ENCODE measurements at places on chromosomes 4 and X.

DNA sequence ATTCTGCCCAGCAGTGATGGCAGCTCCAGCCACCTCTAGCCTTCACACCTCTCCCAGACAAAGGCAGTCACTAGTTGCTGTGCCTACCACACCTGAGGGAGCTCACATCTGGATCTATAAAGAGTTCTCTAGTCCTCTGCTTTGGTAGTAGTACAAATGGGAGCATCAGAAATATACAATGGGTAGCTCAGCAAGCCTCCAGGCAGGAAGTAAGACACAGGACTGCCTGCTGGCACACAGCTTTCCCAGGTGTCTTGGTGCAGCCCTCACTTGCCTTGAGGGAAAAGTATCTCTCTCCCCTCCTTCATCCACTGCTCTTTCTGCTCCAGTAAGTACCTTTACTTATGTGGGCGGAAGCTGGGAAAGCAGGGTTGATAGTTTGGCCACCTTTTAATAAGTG is 212.9 kb upstream of the SLC7A11 start:
- no peak for DNase-seq

DNA sequence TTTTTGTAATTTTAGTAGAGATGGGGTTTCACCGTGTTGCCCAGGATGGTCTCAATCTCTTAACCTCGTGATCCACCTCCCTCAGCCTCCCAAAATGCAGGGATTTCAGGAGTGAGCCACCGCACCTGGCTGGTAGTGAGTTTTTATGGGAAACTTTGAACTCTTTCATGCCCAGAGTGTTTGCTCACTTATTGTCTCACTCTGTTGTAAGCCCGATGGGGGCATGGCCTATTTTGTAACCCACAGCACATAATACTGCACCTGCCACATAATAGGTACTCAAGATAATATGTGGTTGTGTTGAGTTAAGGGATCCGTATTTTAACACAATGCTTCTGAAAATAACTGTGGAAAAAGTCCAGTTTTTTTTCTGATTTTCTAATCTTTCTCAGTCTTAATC is 109.6 kb upstream of the GIMD1 start:
- no peak for DNase-seq

DNA sequence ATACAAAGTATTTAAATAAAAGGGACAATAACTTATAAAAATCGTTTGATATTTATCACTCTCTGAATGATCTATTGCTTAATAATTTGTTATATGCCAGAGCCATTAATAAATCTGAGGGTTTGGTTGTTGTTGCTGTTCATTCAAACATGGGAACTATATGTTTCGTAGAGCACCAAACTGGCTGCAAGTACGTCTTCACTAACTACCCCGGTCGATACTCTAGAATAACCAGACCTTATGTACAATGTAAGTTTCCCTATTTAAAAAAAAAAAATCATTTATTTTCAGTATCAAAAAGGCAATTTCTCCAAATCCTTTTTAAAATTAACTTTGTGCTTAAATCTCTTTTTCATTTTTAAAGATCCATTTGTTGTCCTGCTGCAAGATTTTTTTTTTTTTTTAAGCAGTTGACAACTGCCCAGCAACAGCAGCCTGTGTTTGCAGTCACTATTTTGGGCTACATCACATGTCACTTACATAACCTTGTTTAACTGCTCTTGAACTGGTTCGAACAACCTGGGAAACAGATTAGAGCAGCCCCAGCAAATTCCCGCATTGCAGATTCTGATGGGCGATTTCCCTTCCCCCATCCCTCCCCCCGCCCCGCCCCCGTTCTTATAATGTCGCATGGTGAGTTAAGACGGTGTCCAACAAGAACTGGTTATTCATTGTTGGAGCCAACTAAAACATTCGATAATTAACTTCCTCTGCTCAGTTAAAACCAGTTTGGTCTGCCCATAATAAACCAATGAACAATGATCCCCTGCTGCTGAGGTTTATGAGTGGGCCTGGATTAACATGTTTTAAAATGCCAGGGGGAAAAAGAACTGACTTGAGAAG is 238.9 kb downstream of the NR3C2 start:
- no peak for DNase-seq

DNA sequence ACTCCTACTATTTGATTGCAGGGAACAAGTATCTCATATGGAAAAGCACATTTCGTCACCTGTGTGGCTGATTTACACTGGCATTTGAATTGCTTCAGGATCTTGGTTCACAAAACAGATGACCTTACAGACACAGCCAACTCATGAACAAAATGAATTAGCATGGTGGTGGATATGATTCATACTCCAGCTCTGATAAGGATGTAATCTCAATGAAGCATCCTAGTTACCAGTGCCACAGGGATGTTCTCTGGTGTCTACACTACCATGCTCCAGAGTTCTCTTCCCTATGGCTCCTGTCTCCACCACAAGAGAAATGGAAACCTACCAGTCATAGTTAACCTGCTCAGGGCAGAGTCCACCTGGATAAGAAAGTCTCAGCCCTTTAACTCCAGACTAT is 40.7 kb downstream of the TEC start:
- no peak for DNase-seq

GRCh38 chr4:131566026-131566425 is 1583.1 kb upstream of the PCDH10 start:
- no peak for DNase-seq

DNA sequence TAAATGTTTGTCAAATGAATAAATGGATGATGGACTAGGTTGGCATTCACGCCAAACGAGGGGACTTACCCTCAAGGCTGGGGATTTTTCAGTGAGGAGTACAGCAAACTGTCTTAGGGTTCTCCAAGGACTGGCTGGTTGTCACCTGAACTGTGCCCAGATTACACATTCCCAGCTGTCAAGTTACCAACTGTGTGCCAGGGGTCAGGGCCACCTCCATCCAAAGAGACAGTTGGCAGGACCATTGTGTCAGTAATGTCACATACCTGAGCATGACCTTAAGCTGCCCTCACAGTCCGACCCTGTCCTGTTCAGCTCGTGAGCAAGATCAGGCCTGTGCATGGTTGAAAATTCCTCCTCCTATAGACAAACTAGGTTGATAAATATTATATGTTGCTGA is 116.7 kb downstream of the MID1IP1 start:
- no peak for DNase-seq

DNA sequence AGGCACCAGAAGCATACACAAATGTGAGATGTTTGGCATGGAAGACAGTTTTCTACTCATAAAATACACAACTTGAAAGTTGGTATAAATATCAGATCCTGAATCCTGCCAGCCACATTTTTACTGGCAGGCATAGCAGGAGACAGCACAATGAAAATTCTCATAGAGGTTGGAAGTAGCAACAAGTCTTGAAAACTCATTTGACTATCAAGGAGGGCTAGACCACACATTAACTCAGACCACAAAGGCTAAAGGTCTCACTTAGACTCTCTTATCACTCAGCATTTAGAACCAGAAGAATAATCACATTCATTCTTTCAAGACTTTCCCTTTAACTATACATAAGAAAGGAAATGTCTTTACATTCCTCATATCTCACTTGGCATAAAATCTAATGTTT is 56.5 kb downstream of the SORBS2 start:
- DNase-seq: no peak

DNA sequence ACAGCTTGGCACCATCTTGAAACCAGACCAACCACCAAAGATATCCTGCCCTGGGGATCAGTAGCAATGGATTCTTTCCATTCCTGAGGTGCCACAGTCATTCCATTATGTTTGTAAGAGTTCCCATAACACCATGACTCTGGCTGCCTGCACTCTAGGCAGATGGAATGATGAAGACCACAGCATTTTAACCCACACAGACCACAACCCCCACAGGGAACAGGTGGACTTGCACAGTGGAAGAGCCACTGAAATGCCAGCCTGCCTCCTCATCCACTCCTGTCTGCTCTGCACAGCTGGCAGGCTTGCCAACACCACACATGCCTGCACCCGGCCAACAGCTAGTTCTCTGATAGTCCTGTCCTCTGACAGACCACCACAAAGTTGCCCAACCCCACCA is 2362.2 kb upstream of the AGA start:
- DNase-seq: no peak

GRCh38 chr4:10083861-10084641 is 32.5 kb downstream of the WDR1 start:
- DNase-seq: no peak

- DNase-seq: no peak
Observed at GRCh38 chr4:148182230-148182911, 259.8 kb downstream of the NR3C2 start.

DNA sequence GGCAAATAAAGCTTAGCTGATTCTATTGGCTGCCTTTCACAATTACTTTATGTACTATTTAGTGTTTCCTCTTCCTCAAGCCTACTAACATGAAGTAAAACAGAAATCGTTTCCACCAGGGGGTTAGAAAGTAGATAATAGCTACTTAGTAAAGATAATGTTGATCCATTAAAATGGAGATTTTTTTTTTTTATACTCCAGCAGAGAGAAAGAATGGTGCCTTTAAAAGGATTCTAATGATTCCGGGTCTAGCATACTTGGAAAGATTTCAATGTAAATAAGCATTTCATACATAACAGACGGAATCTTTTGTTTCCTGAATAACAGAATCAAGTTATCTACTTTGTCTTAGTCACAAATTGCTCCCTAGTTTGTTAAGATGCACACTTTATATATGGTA is 37.1 kb downstream of the GK start:
- no peak for DNase-seq

GRCh38 chr4:53175640-53176039 is 190.2 kb downstream of the SCFD2 start:
- no peak for DNase-seq

GRCh38 chrX:54064564-54064963 is 20.3 kb upstream of the PHF8 start:
- no peak for DNase-seq

DNA sequence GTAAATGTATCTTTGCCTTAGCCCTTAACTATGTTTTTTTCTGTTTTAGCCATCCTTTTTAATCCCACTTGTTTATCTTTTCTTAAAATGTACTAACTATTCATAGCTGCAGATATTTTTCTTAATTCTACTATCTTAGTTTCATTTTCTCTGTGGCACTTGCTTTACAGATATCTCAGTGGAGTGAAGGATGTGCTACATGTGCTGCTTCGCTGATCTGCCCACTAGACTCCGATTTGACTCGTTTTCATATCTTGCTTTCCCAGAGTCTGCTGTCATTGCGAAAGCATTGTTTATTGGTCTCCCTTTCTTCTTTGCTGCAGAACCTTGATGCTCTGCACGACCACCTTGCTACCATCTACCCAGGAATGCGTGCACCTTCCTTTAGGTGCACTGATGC is 30.6 kb downstream of the GUCY1B1 start:
- no peak for DNase-seq

DNA sequence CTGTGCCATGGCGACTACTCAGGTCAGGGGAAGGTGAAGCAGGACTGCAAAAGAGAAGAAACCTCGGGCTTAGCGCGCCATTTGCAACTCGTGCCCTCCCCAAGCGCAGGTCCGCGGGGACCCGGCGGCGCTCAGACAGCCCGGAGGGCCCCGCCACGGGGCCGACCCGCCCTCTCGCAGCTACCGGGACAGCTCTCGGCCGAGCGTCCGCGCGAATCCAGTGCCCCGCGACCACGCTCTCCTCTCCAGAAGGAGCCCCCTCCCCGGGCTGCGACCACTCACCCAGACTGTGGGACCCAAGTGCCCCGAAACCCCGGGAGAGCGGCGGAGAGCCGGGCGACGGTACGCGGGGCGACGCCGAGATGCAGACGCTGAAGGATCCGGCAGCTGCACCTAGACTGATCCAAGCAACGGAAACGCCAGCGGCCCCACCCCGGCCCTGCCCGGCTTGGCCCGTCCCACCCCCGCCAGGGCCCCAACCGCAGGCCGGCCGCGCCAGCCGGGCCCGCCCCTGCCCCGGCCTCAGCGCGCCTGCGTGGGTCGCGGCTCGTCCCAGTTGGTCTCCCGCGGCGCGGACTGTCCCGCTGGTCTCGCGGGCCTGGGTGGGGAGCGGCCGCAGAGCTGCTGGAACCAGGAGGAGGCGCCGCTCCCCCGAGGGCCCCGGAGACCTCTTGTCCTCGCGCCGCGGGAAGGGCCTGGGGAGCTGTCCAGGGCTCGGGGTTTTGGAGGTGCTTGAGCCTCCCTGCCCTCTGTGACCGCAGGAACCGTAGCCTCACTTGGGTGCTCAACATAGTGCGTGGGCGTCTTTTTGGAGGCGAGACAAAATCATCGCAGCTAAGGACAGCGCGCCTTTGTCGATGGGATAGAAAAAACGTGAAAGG is at the start of gene ANXA5:
ANXA5 (minus strand) TSS at position 400 of the 881 bp plus-strand sequence; CDS start at position 9, 391 bp downstream.
- DNase-seq: peak; percentile 52

DNA sequence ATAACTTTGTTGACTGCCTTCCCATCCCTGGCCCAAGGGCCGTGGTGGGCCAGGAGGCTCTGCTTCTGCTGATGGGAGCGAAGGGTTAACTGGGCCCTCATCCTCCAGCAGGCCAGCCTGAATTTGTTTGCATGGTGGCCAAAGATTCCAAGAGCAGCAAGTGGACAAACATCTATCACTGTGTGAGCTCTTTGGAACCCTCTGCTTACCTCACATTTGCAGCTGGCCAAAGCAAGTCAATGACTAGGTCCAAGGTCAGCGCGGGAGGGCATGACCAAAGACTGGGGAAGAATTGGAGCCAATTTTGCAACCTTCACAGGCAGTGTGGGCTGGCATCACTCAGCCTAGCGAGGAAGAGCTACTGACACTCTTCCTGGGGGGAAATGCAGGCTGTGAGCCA is 67.8 kb upstream of the ATP6AP2 start:
- no peak for DNase-seq

- DNase-seq: no peak
Observed at GRCh38 chrX:41909068-41909467, 14.3 kb downstream of the CASK start.

- DNase-seq: no peak
Observed at GRCh38 chr4:10571909-10572308, 112.7 kb downstream of the CLNK start.

DNA sequence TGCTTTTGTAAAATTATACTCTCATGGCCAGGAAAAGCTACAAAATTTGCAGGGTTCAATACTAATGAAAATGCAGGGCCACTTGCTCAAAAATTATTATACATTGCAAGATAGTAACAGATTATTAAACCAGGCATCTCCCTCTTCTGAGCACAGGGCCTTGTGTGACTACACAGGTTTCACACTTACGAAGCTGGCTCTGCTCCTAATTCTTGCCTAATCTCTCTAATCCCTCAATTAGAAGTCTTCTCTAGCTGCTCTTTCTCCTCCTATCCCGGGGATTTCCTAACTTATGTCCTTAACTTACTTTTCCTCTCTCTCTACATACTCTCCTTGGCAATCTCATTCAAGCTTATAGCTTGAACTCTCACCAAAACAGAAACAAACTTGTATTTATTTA is 168.3 kb downstream of the AREG start:
- no peak for DNase-seq

GRCh38 chr4:64713256-64713840 is 304.1 kb upstream of the TECRL start:
- DNase-seq: no peak

DNA sequence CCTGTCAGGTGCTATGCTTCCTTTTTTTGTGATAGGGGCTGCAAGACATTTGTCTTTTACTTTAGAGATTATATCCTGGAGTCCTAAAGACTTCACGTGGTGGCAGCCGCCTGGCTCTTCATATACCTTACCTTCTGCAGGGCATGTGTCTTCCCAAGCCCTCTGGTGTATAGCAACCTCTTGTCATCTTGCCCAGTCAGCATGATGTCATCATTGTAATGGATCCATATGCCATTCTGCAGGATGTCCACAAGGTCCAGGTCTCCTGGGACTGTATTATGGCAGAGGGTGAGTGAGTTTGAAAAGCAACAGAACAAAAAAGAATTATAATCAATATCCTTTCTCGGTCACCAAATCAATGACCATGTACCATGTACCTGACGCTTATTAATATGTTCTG is 82.2 kb upstream of the SCOC start:
- DNase-seq: no peak

Data from stimulated activated CD4-positive, alpha-beta T cell treated with anti-CD3 and anti-CD28 coated beads, TNF-alpha, amount 100 ng/mL, for 48 hours (primary cell).